ENCODE measurements at places on chromosomes 7 and 10.

DNA sequence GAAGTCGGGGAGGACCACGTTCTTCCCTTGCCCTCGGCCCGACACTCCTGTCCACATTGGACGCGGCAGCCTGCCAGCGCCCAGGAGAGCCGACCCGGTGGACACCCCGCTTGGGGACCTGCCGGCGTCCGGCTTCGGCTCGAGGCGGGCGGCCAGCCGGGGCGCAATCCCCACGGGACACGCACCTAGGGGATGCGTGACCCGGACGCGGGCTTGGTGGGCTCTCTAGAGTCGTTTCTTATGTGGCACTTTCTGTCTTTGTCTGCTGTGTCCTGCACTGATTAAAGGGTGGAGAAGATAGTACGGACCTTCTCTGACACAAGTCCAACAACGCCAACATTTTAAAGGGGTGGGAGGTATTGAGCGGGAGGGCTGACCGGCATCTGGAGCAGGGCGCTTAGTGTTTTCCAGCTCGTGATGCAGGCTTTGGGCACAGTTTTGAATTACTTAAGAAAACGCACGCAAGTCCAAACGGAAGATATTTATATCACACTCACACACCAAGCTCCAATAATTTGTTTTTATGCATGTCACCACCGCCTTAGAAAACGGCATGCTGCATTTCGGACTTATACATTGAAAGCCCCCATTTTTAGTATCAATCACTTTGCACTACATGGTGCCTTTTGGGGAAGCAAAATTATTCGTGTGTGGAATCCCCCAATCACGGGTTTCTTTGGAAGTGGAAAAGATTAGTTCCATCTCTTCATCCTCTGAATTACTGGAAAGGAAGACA lies 3.9 kb upstream of the SPAG6 start:
- DNase-seq = no peak

- DNase-seq = no peak
These were observed 60.3 kb downstream of the PLXDC2 start for GRCh38 chr10:19876570-19876969.

GRCh38 chr7:158492367-158492764 lies 95.3 kb downstream of the PTPRN2 start:
- DNase-seq = no peak

DNA sequence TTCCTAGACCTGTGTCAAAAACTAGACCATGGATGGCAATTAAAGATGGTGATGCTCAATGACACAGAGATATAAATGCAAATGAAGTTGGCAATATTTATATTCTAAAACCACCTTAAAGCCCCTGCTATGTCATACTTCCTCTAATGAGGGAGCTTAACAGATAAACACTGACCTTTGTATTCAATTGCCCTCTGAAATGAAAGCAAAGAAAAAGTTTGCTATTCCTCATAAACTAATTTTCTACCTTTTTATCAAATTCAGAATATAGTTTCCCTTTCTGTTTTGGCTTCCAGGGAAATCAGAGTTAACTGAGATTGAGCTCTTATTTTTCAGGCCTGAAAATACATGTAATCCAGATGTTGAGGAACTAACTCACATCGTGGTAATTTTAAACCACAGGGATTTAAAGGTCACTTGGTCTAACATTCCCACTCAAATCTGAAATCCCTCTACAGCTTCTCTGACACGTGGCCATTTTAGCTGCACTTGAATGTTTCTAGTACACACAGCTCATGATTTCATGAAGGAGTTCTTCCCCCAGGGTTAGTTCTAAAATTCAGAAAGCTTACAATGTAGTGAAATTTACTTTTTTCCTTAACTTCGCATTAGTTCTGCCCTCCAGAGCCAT lies 37.9 kb upstream of the ABCB5 start:
- DNase-seq = no peak
